ENCODE measurements at places on chromosomes 2 and 18.

DNA sequence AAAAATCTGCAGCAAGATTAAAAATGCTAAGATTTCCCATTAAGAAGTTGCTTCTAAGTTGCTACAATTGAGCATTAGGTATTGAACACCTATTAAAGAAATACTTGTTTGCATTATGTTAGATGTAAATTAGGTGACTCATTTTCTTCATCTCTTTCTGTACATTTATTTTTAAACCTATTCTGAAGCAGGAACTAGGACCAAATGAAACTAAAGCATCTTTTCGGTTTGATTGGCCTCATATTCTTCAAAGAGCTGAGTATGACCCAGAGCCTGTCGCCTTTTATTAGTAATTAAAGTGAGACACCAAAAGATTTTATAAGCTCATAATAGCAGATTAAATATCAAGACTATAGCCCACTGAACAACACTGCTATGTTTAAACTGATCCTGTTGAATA is 83.4 kb upstream of the ZEB2 start:
- DNase-seq = no peak

- no peak for DNase-seq
Observed at GRCh38 chr2:84386336-84387040, 72.6 kb downstream of the SUCLG1 start.

- DNase-seq = no peak
Observed at GRCh38 chr18:5893956-5894610, 1.2 kb downstream of the TMEM200C start.

DNA sequence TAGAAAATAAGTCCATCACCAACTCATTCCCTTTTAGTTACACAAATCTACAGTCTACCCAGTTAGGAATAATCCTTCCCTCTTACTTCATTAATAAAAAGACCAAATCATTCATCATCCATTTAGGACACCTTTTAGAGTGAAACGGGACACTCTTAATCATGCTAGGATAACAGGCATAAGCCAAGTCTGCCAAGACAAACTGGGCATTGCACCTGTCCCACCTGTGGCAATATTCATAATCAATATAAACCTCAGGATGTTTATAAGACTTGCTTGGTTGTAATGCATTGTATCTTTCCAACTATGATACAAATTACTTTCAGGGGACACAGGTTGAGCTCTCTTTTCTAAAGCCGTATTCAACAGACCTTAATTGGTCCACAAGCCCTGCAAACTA is 82.7 kb upstream of the SH3BP4 start:
- DNase-seq = no peak

DNA sequence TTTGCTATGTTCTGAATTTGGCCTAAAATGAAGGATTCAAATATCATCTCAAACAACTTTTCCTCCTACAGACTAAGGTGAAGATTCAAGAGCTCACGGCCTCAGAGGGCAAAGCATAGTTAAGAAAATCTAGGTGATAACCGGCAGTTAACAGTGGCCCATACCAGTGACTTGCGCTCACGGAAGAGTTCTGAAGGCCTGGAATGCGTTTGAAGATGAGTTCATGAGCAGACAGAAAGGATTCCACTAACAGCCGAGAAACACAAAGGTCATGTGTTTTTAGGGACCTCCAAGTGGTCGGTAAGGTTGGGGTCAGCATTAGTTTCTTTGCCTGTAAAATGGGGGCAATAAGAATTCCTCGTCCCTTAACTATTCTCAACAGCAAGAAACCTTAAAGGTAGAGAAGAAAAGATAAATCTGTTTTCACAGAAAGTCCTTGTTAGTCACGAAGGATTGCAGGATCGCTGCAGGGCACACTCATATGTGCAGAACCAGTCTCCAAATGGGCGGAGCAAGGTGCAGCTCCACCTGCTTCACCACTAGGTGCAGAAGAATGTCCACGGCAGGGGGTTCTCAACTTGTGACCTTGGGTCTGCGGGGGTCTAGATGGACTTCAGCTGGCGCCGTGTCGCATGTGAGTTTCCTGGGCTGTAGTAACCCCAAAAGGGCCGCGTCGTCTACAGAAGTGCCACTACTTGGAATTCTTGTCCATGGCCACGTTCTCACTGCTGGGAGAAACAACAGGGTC is 708 bp upstream of the RPIA start:
- no peak for DNase-seq

DNA sequence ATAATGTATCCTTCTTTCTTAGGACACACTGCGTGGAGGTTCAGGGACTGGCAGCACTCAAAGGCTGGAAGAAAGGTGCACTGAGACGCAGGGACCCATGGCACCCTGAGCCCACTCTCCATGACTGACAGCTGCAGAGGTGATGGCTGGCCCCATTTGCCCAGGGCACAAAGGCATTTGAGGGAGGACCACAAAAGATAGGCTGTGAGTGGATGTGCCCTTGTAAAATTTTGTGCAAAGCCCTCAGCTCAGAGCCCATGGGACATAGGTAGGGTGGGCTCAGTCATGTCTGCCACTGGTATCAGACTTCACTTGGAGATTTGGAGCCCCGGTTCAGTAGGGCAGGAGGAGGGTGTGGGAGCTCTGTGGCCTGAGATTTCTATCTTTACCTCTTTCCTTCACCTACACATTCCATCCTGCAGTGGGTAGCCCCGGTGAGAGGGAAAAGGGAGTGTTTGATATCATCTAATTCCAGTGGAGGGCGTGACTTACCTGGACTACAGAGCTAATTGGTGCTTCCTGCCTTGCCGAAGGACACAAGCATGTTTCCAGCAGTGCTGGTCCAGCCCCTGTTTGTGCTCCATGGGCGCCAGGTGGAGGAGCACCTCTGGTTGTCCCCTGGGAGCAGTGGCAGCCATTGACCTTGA is 312.2 kb downstream of the EN1 start:
- no peak for DNase-seq

DNA sequence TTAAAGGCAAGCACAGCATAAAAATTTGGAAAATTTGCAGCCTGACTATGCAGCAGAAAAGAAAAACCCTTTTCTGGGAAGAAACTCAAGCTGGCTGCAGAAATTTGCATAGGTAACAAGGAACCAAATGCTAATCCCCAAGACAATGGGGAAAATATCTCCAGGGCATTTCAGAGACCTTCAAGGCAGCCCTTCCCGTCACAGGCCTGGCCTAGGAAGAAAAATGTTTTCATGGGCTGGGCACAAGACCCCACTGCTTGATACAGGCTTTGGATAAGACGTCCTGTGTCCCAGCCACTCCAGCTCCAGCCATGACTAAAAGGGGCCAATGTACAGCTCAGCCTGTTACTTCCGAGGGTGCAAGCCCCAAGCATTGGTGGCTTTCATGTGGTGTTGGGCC is 717.6 kb downstream of the TDRD15 start:
- DNase-seq = no peak

GRCh38 chr2:231378026-231378722 is 17.3 kb upstream of the B3GNT7 start:
- DNase-seq = no peak

DNA sequence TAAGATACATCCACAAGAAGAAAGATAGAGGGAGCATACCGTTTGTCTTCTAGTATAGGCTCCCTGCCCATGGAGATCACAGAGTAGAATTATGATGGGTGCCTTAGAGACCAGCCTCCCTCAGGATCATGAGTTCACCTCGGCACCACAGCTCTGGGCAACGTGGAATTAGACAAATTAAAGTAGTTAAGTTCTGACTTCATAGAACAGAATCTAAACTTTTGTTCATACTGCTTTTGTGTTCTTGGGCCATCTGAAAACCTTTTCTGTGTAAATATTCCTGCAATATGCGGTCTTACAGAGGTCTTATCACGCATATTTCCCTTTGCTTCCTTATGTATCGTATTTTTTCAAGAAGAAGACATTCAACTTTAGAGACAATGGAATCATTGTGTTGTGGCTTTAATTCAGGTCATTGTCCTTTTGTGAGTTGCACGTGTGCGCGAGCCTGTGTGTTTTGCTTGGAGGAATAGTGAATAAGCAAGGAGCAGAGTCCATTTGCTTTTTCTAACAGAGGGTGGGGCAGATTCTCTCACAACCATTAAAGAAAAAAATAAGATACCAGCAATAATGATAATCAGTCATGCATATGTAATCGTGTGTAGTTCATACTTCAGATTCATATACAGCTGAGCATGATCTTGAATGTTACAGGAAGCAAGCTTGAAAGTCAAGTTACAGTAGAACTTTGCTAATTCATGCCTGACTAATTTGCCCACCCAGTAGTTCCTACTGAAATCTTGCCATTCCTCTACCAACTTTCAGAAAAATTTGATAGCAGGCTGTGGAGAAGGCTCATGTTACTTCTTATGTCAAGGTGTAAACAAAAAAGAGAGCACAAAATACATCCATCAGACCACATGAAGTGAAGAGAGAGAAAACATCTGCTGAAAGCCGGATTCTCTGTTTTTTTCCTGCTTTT is 243.6 kb downstream of the NEDD4L start:
- DNase-seq = no peak

DNA sequence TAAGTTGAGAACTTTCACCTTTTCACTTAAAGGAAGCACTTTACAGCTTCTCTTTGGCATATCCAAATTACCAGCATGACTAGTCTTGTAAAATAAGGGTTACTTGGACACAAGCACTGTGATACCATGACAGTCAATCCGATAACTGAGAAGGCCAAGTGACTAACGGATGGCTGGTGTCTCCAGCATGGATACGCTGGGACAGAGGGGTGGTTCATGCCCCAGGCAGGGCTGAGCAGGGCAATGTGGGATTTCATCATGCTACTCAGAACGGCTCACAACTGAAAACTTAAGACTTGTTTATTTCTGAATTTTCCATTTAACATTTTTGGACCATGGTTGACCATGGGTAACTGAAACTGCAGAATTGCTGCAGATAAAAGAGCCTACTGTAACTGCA is 43.1 kb upstream of the GPR155 start:
- DNase-seq = no peak

- DNase-seq = no peak
Observed at GRCh38 chr2:65298089-65298488, 70.5 kb downstream of the ACTR2 start.

DNA sequence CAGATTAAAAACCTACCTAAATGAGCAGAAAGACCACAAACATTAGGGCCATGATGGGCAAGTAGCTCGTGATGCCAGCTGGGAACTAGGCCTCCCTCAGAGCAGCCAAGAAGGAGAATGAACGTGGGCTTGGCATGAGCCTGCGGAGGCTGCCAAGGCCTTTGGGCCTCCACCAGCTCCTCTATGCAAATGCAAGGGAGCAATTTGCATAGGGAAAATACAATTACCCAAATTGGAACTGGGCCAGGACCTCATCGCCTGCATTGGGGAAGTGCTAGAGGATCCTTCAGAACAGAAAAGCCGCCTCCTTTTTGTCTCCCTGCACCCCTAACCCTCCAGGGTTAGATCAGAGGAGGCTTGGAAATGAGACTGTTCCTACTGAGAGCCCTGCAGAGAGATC is 326.4 kb downstream of the SMAD2 start:
- no peak for DNase-seq

DNA sequence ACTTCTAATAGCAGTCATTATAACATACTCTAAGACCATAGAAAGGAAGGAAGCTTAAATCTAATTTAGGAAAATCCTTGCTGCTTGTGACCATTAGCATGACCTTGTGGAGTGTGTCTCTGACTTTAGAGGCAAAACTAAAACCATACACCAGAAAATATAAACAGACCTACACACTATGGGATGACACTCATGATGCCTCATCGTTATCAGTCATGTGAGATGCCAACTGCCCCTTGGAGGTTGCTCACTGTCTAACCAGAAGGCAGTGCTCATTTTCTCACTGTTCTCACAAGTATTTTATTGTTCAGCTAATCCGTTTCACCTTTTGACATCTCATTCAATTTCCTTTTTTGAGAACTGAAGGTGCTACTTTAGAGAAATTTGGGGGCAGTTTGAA is 376.9 kb downstream of the RND3 start:
- DNase-seq = no peak

- no peak for DNase-seq
Observed at GRCh38 chr18:64639536-64639935, 490.6 kb upstream of the LINC00305 start.

DNA sequence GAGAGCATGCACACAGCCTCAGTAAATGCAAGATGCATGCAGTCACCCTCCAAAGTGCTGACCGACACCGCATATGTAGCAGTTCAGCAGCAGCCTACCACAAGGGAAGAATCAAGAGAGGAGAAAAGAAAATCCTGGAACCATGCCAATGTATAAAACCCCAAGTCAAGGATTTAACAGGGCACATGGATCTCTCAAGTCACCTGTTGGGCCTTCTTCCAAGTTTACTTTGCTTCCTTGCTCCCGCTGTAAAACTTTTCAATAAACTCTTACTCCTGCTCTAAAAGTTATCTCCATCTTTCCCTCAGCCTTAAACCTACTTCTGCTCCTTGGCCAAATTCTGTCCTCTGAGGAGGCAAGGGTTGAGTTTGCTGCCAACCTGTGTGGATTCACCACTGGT is 147.8 kb upstream of the MAP2 start:
- DNase-seq = no peak

GRCh38 chr2:37550190-37550589 is 121.3 kb downstream of the CDC42EP3 start:
- DNase-seq = no peak

DNA sequence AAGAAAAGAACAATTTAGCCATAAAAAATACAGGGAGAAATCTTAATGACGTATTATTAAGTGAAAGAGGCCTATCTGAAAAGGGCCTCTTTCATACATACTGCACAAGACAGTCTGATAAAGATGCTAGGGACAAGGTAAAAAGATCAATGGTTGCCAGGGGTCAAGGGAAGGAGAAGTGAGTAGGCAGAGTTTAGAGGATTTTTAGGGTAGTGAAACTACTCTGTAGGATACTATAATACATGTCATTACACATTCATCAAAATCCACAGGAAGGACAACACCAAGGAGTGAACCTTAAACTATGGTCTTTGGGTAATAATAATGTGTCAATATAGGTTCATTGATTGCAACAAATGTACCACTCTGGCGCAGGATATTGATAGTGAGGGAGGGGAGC is 289.3 kb downstream of the FSIP2 start:
- DNase-seq = no peak

GRCh38 chr2:41167014-41167413 is 715.1 kb upstream of the SLC8A1 start:
- no peak for DNase-seq

GRCh38 chr2:18625563-18625962 is 36.2 kb upstream of the NT5C1B start:
- no peak for DNase-seq

- DNase-seq = no peak
Observed at GRCh38 chr2:52537588-52537987, 1230.0 kb upstream of the CHAC2 start.

DNA sequence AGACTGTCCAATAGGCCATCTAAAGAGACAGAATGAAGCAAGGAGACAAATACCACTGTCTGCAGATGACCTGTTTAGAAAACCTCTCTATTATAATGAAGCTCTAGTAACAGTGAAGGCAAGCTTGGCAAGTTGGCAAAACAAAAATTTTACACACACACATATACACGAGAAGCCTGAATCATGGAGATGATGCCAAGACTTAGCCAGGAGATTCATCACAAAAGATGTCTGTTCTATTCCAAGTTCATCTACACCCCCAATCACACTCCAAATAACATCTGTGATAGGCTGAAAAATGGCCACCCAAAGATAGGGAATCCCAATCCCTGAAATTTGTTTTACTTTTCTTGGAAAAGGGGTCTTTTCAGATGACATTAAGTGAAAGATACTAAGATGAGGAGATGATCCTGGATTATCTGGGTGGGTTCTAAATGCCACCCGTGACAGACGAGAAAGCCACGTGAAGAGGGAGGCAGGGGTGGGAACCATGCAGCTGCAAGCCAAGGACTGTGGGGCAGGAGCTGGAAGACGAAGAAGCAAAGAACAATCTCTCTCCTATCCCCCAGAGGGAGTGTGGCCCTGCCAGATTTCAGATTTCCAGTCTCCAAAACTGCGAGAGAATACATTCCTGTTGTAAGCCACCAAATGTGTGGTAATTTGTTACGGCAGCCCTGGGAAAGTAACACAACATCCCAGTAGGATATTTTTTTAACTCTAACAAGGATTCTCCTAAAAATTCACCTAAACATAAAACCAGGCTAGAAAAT is 20.0 kb downstream of the HDLBP start:
- DNase-seq = no peak
